Right atrium auricular region (tissue), 2 donors: ENCODE measurements at places on chromosomes 7 and 10. TPM values are rescaled to one million over a fixed set of nuclear protein-coding genes. Genes with fewer than 3 reads are reported as not detected.

Gene OR2AE1
- not detected for total RNA-seq

Gene HOXA4
- 1.2 TPM for total RNA-seq

Gene NODAL
- total RNA-seq: not detected

Gene HPSE2
- total RNA-seq: not detected

Gene KLF14
- not detected for total RNA-seq

Gene PPP3CB
- 44.2 TPM for total RNA-seq

Gene ST8SIA6
- 5.3 TPM for total RNA-seq

Gene PKD2L1
- total RNA-seq: not detected

Gene ESYT2
- total RNA-seq: 75.9 TPM

DNA sequence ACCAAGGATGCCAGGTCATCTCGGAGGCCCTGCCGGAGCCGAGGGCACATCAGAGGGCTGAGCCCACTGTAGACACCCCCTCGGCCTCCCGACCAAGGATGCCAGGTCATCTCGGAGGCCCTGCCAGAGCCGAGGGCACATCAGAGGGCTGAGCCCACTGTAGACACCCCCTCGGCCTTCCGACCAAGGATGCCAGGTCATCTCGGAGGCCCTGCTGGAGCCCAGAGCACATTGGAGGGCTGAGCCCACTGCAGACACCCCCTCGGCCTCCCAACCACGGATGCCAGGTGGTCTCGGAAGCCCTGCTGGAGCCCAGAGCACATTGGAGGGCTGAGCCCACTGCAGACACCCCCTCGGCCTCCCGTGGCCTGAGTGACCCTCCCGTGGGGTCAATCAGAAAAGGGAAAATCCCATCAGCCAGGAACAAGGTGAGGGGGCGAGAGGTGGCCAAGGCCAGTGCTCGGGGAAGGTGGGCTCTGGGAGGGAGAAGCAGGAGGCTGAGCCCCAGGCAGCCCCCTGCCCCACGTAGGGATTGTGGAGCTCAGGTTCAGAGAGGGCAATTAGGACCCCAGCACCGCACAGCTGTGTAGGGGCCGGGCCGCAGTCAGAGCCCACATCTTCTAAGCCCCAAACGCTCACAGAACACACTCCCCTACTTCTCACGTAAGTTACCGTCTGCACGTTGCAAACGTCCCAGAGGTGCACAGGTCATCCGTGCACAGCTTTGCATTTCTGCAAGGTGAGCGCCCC, 37.6 kb upstream of the FOXL3 start:
- H3K36me3 ChIP-seq: peaks cover 54% of the 10 kb centered on the region
- no peaks in the 10 kb centered on the region for H3K27me3 ChIP-seq
- no peak overlapping the region for H3K4me3 ChIP-seq
- no peaks in the 10 kb centered on the region for H3K4me1 ChIP-seq
- no peak overlapping the region for H3K27ac ChIP-seq

- H3K27ac ChIP-seq: no peak overlapping the region
- no peaks in the 10 kb centered on the region for H3K36me3 ChIP-seq
- DNase-seq: no peak
- H3K27me3 ChIP-seq: no peaks in the 10 kb centered on the region
- H3K4me3 ChIP-seq: no peak overlapping the region
- H3K4me1 ChIP-seq: no peaks in the 10 kb centered on the region
These were observed 155.7 kb downstream of the SORCS3 start for GRCh38 chr10:104796823-104797222.

DNA sequence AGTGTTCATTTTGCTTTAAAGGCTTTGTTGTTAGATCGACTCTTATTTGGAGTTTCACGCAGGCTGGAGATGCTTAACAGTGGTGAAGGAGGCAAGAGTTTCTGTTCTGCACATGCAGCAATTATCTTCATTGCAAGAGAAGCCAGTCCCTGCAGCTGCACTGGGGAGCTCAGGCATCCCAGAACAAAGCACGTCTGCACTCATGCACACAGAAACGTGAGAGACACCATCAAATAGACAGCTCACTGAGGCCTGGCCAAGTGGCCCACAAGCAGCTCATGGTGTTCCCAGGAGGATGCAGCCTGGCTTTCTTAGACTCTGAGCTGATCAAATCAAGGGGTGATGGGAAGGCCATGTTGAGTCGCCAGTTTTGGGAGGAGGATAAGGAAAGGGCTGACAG, 246.1 kb downstream of the CREB5 start:
- DNase-seq: no peak
- no peaks in the 10 kb centered on the region for H3K27me3 ChIP-seq
- no peaks in the 10 kb centered on the region for H3K36me3 ChIP-seq

GRCh38 chr10:128144547-128144946, 18.3 kb upstream of the MKI67 start:
- H3K27ac ChIP-seq: no peak overlapping the region
- no peak overlapping the region for H3K4me3 ChIP-seq
- H3K27me3 ChIP-seq: no peaks in the 10 kb centered on the region
- no peaks in the 10 kb centered on the region for H3K4me1 ChIP-seq

GRCh38 chr10:11141571-11142091, 124.0 kb downstream of the CELF2 start:
- H3K36me3 ChIP-seq: no peaks in the 10 kb centered on the region
- no peaks in the 10 kb centered on the region for H3K27me3 ChIP-seq
- no peak for DNase-seq

DNA sequence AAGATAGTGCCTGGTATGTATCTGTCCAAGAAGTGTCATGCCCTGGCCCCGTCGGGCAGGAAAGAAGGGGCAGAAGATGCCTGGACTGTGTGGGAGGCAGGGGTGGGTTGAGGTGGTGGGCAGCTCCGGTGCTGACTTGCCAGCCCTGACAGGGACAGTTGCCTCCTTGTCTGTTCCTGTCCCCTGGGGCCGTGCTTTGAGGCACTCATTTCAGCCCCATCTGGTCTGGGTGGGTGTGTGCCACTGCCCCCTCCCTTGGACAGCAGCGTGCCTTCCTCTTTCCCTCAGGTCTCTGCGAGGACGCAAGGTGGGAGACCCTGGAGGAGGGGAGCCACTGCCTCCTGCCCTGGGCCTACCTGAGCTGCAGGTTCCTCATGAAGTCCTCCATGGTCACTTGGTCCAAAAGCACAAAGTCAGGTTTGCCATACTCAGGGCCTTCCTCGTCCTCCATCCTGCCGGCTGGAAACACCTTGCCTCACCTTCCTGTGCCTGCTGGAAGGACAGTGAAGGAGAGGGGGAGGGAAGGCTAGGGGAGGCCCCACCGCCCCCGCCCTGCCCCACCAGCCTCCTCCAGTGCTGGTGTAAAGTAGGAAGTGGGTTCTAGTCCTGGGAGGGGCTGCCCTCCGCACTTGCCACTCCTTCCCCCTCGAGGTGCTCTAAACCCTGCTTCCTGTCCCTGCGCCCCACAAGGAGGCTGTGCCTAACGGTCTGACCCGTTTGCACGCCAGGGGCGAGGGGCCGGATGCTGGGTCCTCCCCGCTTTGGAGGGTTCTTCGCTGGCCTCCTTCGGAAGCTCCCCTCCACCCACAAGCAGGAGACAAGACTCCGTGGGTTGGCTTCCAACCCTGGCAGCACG, at the start of gene MYO1G:
Gene MYO1G, minus strand, starts transcription at position 505 of the 856 bp plus-strand sequence. Its CDS starts 54 bp downstream, at position 451.
- no peak for DNase-seq
- H3K27me3 ChIP-seq: no peaks in the 10 kb centered on the region
- H3K4me1 ChIP-seq: no peaks in the 10 kb centered on the region
- H3K27ac ChIP-seq: peak within 1 kb of the TSS; percentile 35
- peak within 1 kb of the TSS; percentile 8 for H3K4me3 ChIP-seq
- H3K36me3 ChIP-seq: peaks cover 23% of the 10 kb centered on the region

- no peak overlapping the region for H3K4me3 ChIP-seq
- no peaks in the 10 kb centered on the region for H3K36me3 ChIP-seq
- no peak for DNase-seq
These were observed 61.0 kb upstream of the TMEM248 start for GRCh38 chr7:66859794-66860645.

DNA sequence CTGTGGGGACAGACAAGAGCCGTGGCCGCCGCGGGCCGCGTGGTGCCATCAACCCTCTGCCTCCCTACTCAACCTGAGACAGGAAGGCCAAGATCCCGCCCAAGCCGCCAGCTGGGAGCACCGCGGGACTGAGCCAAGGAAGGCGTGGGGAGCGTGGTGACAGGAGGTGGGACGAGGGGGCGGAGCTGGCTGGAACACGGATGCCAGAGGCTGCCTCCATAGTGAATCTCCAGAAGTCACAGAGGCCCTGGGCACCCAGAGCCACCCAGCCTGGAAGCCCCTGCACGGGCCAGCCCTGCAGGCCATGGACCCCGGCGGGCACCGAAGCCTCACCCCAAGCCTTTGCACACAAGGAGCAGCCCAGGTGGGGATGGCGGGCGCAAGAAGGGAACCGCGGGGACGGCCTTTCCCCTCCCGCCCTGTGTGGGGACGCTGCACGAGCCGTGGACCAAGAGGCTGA, 18.1 kb upstream of the DPYSL4 start:
- DNase-seq: no peak
- no peaks in the 10 kb centered on the region for H3K27me3 ChIP-seq
- no peak overlapping the region for H3K27ac ChIP-seq
- H3K4me3 ChIP-seq: no peak overlapping the region
- H3K36me3 ChIP-seq: no peaks in the 10 kb centered on the region

DNA sequence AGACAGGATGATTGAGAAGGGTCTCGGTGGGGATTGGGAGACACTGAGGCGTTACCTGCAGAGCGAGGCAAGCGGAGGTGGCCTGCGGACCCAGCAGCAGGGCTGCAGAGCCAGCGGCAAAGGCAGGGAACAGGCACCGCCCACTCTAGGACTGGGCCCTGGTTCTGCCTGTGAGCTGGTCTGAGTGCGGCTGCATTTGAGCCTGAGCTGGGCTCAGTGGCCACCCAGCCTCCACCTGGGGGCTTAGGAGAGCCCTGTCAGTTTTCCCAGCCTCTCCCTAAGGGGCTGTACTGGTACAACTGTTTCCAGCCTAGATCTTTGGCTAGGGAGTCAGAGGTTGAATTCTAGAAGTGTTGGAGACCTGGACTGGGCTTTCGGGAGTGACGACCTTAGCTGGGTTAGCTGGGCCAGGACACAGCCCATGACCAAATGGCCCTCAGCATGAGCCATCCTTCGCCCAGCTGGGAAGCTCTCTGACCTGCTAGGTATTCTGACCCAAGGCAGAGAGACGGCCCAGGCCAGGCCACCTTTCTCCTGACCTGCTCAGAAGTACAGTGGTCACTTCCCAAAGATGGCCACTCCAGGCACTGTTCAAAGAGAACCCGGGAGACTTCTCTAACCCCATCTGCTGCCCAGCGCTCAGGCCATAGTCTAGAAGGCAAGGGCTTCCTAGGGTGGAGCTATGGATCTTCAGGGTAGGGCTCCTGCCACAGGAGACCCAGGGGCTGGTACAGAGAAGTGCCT, 64.9 kb downstream of the PAX2 start:
- H3K4me3 ChIP-seq: no peak overlapping the region
- no peaks in the 10 kb centered on the region for H3K4me1 ChIP-seq
- no peak for DNase-seq
- H3K27me3 ChIP-seq: no peaks in the 10 kb centered on the region
- H3K36me3 ChIP-seq: no peaks in the 10 kb centered on the region

DNA sequence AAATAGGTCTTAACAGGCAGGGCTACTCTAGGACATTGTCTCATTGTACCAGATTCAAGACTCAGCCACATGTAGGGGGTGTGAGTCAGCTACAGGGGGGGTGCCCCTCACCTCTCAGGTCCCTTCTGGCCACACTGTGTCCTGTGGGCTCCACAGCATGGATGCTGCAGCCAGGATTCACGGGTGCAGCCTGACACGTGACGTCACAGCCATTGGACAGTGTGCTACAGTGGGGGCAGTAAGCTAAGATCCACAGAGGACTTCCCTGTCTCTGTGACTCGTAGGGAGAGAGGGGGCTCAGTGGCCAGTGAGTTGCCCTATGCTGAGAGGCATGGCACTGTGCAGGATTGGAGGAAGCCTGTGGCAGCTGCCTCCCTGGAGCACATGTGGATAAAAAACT, 77.9 kb downstream of the TMEM178B start:
- no peaks in the 10 kb centered on the region for H3K4me1 ChIP-seq
- no peaks in the 10 kb centered on the region for H3K27me3 ChIP-seq
- H3K4me3 ChIP-seq: no peak overlapping the region
- H3K36me3 ChIP-seq: no peaks in the 10 kb centered on the region
- no peak overlapping the region for H3K27ac ChIP-seq

DNA sequence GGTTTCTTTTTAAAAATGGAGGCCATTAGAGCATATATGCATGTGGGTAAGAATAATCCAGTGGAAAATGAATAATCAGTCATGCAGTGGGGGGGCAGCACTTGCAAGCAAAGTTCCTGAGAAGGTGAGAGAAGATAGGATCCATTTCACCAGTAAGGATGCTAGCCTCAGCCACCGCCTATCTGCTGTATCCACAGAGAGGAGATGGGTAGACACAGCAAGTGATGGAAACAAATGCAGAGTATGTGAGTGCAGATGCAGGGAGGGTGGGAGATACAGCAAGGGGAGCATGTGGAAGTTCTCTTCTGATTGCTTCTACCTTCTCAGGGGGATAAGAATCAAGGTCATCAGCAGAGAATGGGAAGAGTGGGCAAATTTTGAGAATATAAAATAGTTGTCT, 171.4 kb upstream of the PDE1C start:
- H3K27ac ChIP-seq: no peak overlapping the region
- no peak for DNase-seq
- H3K36me3 ChIP-seq: no peaks in the 10 kb centered on the region
- H3K4me3 ChIP-seq: no peak overlapping the region

GRCh38 chr10:123019941-123020703, 11.3 kb downstream of the ACADSB start:
- no peak for DNase-seq
- no peaks in the 10 kb centered on the region for H3K36me3 ChIP-seq
- no peaks in the 10 kb centered on the region for H3K4me1 ChIP-seq
- H3K4me3 ChIP-seq: no peak overlapping the region
- H3K27me3 ChIP-seq: no peaks in the 10 kb centered on the region
- H3K27ac ChIP-seq: no peak overlapping the region

GRCh38 chr7:137454767-137455166, 111.2 kb upstream of the PTN start:
- peak; percentile 78 for DNase-seq
- no peaks in the 10 kb centered on the region for H3K27me3 ChIP-seq
- H3K27ac ChIP-seq: peak overlapping the region; percentile 57
- H3K4me1 ChIP-seq: no peaks in the 10 kb centered on the region
- H3K36me3 ChIP-seq: no peaks in the 10 kb centered on the region
- H3K4me3 ChIP-seq: peak overlapping the region; percentile 31

- DNase-seq: no peak
- H3K27ac ChIP-seq: no peak overlapping the region
- H3K4me1 ChIP-seq: no peaks in the 10 kb centered on the region
- peaks cover 28% of the 10 kb centered on the region for H3K36me3 ChIP-seq
These were observed 2.0 kb downstream of the SRI start for GRCh38 chr7:88217675-88218428.

DNA sequence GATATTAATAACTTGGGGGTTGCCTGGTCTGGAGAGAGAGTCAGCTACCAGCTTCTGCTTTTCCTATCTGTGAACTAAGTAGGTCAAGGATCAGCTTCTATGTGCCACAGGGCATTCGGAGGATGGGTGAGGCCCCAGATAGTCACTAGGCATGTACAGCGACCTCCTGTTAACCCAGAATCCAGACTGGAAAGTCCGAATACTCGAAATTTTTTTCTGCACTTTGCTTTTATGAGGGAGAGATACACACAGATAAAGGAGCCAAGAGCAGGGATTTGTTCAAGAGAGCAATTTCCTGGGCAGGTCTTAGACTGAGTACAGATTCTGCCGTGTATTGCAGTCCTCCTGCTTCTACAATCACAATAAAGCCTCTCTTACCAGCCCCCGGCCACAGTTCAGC, 54.2 kb downstream of the EMX2 start:
- H3K36me3 ChIP-seq: no peaks in the 10 kb centered on the region
- H3K27me3 ChIP-seq: no peaks in the 10 kb centered on the region
- H3K4me1 ChIP-seq: no peaks in the 10 kb centered on the region
